Left ventricle myocardium superior (tissue), 1 donor: ENCODE measurements at places on chromosomes 6 and 20. TPM values are rescaled to one million over a fixed set of nuclear protein-coding genes. Genes with fewer than 3 reads are reported as not detected.

DNA sequence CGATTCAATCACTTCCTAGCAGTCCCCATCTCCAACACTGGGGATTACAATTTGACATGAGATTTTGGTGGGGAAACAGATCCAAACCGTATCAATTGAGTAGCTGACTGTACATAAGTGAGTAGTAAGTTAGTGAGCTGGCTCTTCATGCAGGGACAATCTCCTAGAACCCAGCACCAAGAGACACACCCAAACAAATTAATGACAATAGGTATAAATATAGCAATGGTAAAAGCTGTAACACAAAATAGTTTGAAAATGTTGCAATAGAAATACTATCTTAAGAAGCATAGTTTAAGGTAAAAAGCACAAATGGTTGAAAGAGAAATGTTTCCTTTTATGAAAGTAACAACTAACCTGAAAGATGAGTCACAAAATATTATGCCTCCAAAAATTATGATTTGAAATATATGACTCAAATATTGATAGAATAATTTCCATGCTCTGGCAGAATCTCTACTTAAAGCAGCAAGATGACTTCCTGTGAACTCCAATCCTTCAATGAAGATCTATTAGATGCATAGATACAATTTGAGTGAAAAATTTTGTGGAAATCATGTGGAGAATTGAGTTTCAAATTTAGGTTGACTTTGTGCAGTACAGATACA lies 5.4 kb upstream of the SIRPB1 start:
- no peak for DNase-seq

DNA sequence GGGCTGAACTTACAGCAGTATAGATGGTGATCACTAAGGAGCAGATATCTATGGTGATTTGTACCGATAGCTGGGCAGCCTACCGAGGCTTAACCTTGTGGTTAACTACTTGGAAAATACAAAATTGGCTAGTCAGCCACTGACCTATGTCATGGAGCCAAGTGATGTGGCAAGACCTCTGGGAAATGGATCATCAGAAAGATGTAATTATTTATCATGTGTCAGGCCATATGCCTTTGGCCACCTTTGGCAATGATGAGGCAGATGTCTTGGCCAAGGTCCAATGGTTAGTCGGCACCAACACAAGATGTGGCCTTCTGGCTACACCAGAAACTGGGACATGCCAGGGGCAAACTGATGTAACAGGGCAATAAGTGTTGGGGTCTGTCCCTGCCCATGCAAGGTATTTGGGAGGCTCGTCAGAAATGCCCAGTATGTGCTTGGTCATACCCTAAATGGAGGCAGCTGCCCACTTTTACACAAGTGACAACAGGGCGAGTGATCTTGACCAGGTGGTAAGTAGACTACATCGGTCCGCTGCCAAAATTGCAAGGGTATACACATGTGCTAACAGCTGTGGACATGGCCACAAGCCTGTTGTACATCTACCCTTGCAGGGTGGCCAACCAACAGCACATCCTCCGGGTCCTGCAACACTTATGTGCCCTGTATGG lies 30.1 kb downstream of the HDDC2 start:
- DNase-seq, result no peak

- DNase-seq, result no peak
Measured at GRCh38 chr6:57302477-57302876, 15.0 kb upstream of the PRIM2 start.

DNA sequence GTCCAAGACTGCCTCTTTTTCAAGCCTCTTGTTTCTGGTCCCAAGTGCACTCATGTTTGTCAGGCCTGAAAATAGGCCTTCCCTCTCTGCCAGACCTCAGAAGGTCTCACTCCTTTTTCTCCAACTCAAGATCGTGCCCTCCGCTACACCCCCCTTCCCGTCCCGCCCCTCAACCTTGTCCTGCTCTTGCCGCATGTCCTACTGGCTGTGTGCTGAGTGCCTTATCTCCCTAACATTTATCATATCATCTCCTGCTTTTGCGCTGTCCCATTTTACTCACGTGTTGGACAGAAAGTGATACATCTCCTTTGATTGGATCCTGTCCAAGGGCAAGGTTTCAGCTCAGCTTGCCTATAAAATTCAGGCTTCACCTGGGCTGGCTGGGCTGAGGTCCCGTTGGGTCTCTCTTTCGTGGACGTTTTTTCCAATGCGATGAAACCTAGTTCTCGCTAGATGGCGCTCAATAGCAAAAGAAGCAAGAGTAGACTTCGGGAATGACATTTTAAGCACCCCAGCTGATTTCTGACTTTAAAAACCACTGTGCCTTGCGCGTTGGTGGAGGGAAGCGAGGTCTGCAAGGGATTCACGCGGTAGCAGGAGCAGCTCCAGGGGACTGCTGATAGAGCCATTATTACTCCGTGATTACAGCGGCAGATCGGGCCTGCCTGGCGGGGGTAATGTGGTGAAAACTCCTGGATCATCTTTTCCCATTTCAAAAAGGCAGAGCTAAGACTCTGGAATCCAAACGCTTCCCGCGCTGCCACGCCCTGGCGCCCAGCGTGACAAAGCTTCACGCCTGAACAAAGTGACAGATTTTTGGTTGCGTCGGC lies 137.6 kb downstream of the IMPG1 start:
- peak; percentile 41 for DNase-seq

- no peak for DNase-seq
Measured at GRCh38 chr20:58763076-58763475, 70.5 kb downstream of the NPEPL1 start.

GRCh38 chr6:10633216-10633615 lies 61.2 kb downstream of the C6orf52 start:
- no peak for DNase-seq

GRCh38 chr6:43200541-43200940 lies 18.5 kb downstream of the CUL9 start:
- no peak for DNase-seq

- no peak for DNase-seq
Measured at GRCh38 chr20:40941133-40941610, 87.5 kb upstream of the TOP1 start.

GRCh38 chr20:45611054-45611453 lies 18.5 kb upstream of the WFDC10A start:
- no peak for DNase-seq

DNA sequence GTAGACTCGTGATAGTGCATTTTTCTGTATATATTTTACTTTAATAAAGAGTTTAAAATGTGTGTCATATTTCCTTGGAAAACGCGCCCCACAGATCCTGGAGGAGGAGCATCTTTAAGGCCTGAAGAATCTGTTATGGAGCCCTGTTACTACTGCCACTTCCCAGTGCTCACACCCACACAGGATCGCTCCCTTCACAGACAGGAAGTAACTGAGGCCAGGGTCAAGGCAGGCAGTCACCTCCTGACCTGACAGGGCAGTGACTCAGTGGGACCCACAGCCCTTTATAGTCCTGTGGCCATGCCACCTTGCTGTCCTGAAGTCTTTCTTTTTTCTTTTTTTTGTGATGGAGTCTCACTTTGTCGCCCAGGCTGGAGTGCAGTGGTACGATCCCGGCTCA lies 9.0 kb downstream of the RRBP1 start:
- no peak for DNase-seq

DNA sequence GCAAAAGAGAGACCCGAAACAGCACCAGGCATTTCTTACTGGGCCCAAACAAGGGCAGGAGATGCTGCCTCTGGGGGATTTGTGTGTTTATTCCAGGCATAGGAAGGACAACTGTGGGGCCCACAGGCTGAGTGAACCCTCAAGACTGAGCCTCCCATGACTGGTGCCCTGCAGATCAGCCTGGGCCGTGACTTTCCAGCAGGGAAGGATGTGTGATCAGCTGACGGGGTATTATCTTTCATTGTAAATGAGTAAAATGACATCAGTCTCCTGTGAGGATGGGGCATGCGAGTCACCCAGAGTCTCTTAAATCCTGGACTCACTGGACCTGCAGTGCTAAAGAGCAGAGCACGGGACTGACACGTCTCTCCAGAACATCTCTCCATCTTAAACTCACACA lies 3.9 kb upstream of the TEAD3 start:
- DNase-seq, result no peak

GRCh38 chr20:24701668-24702067 lies 232.2 kb downstream of the SYNDIG1 start:
- no peak for DNase-seq

DNA sequence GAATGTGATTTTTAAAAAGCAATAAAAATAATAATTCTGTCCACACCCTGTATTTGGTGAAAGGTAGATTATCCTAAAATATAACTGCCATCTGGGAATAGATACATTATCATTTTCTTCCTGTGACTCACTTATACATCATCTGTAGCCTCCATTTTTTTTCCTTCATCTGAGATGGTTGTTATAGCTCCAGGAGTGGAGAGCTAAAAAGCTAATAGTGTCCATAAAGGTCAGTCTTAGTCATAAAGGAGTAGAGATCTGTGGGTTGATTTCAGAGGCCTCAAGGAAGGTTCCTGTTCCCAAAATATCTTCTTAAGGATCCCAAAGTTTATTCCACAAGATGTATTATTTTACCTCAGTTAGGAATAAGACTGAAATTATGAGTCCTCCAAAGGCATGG lies 41.1 kb downstream of the FBXO5 start:
- DNase-seq, result no peak

GRCh38 chr6:129236001-129236517 lies 353.1 kb downstream of the LAMA2 start:
- no peak for DNase-seq

DNA sequence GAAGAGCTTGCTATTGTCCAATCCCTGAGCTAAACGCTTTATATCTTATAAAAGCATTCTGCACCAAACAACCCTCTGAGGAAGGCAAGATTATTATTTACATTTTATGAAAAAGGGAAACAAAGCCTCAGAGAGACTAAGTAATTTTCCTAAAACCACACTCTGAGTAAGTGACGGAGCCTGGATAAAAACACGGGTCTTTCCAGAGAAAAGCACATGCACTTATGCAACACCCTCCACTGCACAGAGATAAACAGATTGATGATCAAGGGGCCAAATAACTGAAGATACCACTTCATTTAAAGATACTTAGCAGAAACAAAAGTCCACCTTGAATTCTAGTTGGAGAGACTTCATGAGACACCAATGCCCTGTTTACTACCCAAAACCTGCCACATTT lies 214.7 kb upstream of the PDE10A start:
- no peak for DNase-seq

- DNase-seq, result no peak
Measured at GRCh38 chr20:17874271-17875105, 94.1 kb downstream of the SNX5 start.

MOG gene
- total RNA-seq, result 5.4 TPM

PTGIS gene
- total RNA-seq, result 24.0 TPM

TMC2 gene
- 0.10 TPM for total RNA-seq

RAD21L1 gene
- total RNA-seq, result not detected

FAM83C gene
- total RNA-seq, result not detected

JAG1 gene
- 17.0 TPM for total RNA-seq

ENPP5 gene
- 3.2 TPM for total RNA-seq

TRIM15 gene
- not detected for total RNA-seq

LTB gene
- total RNA-seq, result 0.40 TPM

ULBP2 gene
- total RNA-seq, result 0.84 TPM

ZNF292 gene
- 37.7 TPM for total RNA-seq
